ENCODE measurements at places on chromosomes 2 and 18.

DNA sequence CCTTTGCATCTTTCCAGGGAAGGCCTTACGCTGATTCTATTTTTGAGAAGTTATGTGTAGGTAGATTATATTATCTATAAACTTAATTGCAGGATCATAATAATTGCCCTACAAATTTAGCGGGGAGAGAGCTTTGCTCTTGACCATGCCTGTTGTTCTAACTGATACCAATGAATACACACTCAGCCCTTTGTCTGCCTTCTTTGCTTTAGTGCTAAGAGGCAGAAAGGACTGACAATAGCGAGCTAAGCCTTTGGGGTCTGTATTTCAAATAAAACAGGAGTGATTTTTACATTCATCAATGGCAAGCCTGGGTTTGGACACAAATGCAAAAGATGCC is 115.3 kb upstream of the STON1 start:
- DNase-seq = no peak

GRCh38 chr2:147689220-147689909 is 155.5 kb upstream of the ACVR2A start:
- DNase-seq = no peak

DNA sequence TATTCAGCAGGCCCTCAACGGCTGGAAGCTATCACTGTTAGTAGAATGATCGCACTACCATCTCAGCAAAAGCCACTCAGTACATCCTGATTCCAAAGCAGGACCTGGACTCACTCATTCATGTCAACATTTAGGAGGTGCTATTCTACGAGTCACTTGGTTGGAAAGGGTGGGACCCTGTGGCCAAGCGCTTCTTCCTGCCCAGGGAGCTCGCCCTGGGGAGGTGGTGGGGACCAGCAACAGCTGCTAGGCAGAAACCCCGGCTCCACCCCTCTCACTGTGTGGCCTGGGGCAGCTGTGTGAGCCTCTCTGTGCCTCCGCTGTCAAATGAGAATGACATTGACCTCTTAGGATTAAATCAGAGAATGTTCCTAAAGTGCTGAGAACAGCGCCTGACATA is 231.4 kb downstream of the EIPR1 start:
- DNase-seq = no peak

DNA sequence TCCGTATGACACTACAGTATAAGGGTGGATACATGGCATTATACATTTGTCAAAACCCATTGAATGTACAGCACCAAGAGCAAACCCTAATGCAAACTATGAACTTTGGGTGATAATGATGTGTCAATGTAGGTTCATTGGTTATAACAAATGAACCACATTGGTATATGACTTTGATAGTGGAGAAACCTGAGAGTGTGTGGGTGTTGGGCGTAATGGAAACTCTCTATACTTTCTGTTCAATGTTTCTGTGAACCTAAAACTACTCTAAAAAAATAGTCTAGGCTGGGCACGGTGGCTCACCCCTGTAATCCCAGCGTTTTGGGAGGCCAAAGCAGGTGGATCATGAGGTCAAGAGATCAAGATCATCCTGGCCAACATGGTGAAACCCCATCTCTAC is 6.5 kb upstream of the ACTG2 start:
- DNase-seq = no peak

DNA sequence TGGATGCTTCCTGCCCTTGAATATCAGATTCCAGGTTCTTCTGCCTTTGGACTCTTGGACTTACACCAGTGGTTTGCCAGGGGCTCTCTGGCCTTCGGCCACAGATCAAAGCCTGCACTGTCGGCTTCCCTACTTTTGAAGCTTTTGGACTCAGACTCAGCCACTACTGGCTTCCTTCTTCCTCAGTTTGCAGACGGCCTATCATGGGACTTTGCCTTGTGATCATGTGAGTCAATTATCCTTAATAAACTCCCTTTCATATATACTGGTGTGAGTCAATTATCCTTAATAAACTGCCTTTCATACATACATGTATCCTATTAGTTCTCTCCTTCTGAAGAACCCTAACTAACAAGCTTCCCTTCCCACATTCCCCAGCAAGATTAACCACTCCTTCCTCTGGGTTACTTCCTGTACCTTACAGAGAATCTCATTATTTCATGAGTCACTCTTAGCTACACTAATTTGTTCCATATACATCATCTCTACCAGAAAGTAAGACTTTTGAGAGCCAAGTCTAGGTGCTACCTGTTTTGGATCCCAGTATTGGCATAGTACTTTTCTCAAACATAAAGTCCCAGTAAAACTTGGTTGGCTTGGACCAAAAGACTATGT is 31.3 kb upstream of the LRATD1 start:
- DNase-seq = no peak

DNA sequence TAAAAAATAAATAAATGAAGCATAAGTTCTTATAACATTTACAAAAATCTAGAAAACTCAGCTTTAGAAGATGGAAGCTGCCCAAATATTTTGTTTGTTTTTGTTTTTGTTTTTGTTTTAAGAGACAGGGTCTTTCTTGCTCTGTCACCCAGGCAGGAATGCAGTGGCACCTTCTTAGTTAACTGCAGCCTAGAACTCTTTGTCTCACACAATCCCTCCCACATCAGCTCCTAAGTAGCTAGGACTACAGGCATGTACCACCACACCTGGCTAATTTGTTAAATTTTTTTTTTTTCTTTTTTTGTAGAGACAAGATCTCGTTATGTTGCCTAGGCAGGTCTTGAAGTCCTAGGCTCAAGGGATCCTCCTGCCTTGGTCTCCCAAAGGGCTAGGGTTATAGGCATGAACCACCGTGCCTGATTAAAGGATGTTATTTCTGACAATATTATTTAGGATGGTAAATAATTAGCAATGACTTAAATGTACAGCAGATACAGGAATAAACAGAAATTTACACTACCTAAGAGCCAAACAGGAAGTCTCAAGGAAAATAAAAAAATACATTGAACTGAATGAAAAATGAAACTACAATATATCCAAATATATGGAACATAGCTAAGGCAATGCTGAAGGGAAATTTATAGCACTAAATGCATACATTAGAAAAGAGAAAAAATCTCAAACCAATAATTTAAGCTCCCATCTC is 17.2 kb downstream of the SESTD1 start:
- no peak for DNase-seq

- DNase-seq = no peak
Measured at GRCh38 chr2:119744335-119744939, 15.3 kb upstream of the PTPN4 start.

All from activated CD4-positive, alpha-beta memory T cell treated with anti-CD3 and anti-CD28 coated beads, Interleukin-2, amount 10 ng/mL, durations not matched to agents 7 days and 5 days (primary cell).